Fibroblast of villous mesenchyme (primary cell): ENCODE measurements at places on chromosomes 12 and 14. TPM values are rescaled to one million over a fixed set of nuclear protein-coding genes. Genes with fewer than 3 reads are reported as not detected.

DNA sequence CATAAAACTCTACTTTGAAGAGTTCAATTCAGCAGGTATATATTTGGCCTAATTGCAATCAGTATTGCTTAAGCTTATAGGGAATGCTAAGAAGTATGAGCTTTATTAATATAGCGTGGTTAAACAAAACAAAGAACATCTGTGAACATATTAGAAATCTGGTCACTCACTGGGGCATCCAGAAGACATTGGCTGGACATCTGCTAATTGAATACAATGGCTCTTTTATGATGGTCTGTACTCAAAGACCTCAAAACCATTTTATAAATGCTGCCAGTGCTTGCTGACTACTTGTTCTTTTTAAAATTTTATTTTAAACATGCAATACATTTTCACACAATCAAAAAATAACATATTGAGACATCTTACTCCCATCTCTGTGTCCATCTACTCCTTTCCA, 173.0 kb downstream of the STXBP6 start:
- DNase-seq: no peak

DNA sequence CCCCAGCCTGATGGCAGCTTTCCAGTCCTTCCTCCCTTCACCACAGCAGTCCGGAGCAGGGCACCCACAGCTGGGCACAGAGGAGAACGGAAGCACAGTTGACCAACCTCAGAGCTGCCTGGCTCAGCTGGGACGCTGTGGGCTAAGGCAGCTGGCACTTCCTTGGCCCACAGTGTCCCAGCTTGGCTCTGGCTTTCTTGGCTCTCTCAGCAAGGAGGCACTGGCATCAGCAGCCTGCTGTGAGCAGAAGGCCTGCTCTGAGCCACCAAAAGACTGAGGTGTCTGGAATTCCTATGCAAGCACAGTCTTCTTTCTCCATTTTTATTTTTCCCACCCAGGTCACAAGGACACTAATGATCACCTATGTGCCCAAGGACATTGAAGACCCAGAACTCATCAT, 32.6 kb downstream of the NGB start:
- no peak for DNase-seq

DNA sequence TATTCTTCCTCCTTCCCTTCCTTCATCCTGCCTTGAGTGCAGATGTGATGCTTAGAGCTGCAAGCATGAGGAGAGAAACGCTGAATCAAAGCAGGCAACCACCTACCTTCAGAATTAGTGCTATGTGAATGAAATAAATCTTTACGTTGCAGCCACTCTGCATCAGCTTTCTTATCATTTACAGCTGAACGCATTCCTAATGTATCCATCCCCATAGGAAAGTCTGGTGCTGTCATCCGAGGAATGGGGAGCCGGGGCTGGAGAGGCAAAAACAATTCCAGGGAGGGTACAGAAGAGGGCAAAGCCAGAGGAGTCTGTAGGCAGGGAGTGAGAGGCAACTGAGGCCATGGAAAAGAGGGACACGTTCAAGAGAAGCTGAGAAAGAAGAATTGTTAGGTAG, 90.0 kb downstream of the GCH1 start:
- DNase-seq: no peak

VSIG10 gene
- 21.3 and 22.5 TPM in 2 replicates for total RNA-seq
